Effector CD4-positive, alpha-beta T cell (primary cell): ENCODE measurements at places on chromosomes 6 and 20.

GRCh38 chr6:21161707-21162106, 431.8 kb upstream of the SOX4 start:
- no peak for DNase-seq

DNA sequence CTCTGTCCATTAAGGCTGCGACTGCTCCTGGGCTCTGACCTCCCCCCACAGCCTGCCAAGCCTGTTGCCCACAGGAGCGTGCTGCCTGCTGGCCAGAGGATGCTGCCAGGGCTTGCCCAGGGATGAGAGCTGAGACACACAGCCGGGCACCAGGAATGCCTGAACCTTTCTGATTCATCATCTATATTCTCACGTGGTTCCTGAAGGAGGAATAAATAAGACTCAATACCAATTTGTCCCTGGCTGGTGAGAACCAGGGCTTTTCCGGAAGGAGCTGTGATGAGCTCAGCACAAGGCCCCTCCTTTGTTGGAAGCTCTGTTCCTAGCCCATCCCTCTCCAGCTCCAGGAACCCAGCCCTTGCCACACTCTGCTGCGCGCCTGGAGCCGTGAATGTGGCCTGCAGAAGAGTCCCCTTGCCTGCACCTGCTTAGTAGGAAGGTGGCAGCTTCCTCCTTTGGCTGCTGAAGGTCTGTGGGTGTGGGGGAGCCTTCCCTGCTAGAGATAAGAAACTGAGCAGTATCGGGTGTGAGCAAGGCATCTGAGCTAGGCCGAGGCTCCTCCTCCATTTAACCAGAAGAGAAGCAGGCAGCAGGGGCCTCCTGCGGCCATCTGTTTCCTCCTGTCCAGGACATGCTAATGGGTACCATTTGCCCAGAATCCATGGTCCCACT, 37.9 kb downstream of the SYNDIG1 start:
- no peak for DNase-seq

DNA sequence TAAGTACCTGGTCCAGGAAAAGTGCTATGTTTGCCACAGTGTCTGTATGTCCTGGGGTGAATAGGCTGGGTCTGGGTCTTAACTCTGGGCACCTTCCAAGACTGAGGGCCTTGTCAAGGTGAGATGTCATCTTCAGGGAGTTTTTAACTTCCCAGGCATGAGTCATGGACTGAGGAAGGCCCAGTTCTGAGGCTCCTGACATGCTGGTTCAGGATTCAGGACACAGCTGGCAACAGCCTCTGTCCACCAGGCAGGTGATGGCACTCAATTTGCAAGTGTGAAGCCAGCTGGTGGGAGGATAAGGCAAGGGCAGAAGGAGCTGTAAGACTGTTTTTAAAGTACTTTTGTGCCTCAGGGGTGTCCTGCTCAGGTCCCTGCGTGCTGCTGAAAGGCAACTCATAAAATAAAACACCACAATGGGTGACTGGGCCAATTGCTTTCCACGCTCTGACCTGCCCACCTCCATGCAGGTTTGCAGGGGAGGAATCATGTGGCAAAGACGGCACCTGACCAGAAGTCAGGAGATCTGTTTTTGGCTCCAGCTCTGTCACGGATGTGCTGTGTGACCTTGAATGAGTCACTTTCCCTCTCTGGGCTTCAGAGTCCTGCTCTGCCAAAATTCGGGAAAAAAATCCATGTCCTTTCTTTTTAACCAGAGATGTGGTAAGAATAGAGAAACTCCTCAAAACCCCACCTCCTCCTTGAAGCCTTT, 4.9 kb upstream of the PACSIN1 start:
- no peak for DNase-seq

DNA sequence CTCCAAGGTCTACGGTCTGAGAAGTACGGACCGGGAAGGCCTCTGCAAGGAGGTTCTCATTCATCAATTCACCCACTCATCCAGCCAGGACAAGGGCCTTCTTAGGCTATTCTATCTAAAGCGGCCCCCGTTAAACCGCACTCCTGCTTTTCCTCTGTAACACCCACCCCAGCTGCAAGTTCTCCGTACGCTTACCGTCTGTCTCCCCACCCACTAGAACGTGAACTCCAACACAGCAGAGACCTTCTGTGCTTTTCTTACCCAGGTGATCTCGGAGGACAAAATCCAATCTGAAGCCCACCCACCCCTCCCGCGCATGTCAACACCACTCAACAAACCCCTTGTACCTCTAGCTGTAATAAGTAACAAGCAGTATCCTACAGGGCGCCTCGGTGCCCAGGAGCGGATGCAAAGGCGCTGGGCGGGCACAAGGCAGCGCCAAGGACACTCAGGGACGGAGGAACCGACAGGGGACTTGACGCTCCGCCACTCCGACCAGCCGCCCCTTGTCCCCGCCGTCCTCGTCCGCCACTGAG, 351 bp downstream of the AURKA start:
- DNase-seq = no peak

GRCh38 chr20:36472637-36473090, 68.7 kb upstream of the MYL9 start:
- no peak for DNase-seq

- DNase-seq = no peak
These were observed 29.1 kb downstream of the MRAP2 start for GRCh38 chr6:84062519-84063154.

DNA sequence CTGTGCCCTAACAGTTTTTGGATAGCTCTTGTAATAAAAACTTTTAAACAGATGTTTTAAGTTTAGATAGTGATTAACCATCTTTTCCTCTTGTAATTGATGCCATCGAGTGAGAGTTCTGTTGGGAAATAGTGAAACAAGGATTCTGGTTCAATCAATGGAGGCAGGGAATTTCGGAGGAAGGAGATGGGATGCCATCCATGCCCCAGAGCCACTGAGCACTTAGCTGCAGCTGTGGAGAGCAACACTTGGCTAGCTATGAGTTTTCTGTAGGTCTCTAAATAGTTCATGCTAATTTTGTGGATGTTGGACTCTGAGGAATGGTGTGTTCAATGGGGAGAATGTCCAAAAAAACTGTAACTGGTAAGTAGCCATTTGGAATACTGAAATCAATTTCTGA, 16.7 kb downstream of the CBFA2T2 start:
- no peak for DNase-seq

DNA sequence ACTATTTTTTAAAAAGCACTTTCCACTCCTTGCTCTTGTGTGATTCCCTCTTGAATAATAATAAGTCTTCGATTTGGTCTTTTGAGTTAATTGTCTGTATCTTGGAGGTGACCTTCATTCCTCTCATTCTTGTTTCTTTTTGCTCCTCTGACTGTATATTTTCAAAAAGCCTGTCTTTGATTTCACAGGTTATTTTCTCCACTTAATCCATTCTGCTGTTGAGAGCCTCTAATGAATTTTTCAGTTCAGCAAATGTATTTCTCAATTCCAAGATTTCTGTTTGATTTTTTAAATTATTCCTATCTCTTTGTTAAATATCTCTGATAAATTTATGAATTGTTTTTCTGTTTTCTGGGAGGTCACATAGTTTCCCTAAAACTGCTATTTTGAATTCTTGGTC, 21.7 kb upstream of the KIAA1586 start:
- DNase-seq = no peak

DNA sequence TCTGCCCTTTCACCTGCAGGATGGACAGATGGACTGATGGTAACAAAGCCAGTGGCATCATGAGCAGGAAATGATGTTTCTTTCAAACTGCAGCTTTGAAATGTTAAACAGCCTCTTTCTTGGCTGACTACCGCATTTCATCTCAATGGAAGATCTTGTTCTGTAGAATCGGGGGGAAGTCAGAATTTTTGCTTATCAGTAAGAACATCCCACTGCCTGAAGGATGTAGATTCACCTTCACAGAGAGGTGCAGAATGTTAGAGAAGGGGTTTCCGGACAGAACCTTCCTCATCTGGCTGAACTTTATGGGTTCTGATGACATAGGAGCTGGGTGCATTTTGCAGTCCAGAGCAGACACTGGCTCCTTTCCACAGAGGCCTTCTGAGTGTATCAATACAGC, 32.7 kb downstream of the GGTLC1 start:
- DNase-seq = no peak

GRCh38 chr6:28011722-28012121, 54.7 kb downstream of the OR2B6 start:
- DNase-seq = no peak

DNA sequence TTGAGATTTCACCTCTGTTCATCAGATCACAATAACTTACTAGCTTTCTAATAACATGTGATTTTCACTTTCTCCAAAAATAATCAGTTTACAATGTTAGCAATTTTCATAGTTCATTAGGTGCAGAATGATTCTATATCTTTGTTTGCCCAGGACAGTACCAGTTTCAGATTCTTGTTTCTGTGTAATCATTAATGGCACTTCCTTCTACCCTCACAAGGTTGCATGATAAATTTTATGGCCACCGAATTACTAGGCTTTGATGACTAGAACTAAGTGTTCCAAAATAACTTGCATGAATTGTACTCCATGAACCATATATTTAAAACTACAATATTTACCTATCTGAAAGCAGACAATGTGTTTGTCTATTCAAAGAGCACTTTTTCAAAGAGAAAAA, 442.3 kb downstream of the EPHA7 start:
- DNase-seq = no peak

- DNase-seq = no peak
These were observed 41.0 kb downstream of the PLEKHG1 start for GRCh38 chr6:150640556-150641209.

- no peak for DNase-seq
These were observed 760.9 kb upstream of the FLRT3 start for GRCh38 chr20:15098351-15098750.

- no peak for DNase-seq
These were observed 10.7 kb upstream of the CLPSL2 start for GRCh38 chr6:35765739-35766138.

GRCh38 chr20:61055180-61056010, 196.7 kb upstream of the CDH4 start:
- no peak for DNase-seq

- DNase-seq = no peak
These were observed 291.4 kb upstream of the RNF217 start for GRCh38 chr6:124670801-124671200.

GRCh38 chr6:151276112-151276740, 36.5 kb downstream of the AKAP12 start:
- no peak for DNase-seq

DNA sequence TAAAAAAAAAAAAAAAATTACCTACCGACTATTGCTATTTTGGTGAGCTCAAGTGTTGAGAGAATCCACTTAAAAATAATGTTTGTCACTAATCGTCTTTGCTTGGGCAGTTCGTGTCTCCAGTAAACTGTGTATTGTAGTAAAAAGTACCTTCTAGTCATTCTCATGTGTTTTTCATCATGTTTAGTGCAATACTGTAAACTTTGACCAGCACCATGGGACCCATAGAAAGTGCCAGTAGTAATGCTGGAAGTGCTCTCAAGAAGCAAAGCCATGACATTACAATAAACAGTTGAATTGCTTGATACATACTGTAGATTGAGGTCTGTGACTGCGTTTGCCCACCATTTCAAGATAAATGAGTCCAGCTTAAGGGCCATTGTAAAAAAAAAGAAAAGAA, 395.2 kb downstream of the BCKDHB start:
- DNase-seq = no peak

- DNase-seq = no peak
These were observed 48.6 kb downstream of the FOXO3 start for GRCh38 chr6:108609276-108609769.

GRCh38 chr6:105645156-105645555, 242.3 kb upstream of the PREP start:
- DNase-seq = no peak

GRCh38 chr6:33672808-33673207, 38.7 kb downstream of the UQCC2 start:
- DNase-seq = no peak

DNA sequence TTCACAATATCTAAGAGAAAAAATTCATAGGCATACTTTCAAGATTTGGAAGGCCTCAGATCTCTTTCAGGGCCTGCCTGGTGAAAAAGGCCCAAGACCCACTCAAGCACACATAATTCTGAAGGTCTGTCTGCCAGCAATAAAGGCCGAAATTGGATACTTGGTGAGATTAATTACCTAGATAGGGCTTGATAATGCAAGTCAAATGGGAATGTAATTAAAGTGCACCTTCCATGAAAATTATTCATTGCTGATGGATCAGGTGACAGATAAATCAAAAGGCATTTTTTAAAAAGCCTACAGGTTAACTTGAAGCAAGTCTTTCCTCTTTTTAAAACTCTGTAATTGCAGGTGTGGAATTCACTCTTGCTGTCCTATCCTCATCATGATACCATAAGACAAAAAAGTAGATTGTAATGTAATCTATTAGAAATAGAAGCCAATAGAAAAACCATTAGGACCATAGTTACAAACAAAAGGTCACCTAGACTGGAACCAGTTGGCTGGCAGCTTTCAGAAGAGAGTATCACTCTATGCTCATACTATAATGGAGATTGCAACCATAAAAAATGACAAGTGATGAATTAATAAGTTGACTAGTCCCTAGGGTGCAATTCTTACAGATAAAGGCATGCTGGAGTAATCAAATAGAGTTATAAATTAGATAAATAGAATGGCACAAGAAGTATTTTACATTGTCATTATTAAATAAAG, 77.3 kb downstream of the EPHA7 start:
- DNase-seq = no peak

- DNase-seq = peak; percentile 44
These were observed 17.9 kb downstream of the GNAS start for GRCh38 chr20:58870293-58871014.

DNA sequence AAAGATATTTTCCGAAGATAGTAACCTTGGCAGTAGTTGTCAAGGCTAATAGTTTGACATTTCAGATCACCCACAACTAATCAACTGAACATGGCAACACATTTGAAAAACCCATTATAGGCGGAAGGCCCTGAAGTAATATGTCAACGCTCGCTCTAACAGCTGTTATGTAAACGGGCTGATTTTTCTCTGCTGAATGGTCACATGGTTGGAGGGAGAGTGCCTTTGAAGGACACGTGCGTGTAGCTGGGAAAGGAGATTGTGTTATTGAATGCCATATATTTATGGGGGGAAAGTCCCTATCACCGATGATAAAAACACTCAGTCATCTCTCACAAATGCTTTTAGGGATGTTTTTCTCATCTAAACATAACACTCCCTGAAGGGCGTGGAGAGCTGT, 160.0 kb upstream of the RALGAPA2 start:
- DNase-seq = no peak

- DNase-seq = no peak
These were observed at the start of gene LAMP5 for GRCh38 chr20:9514461-9515213. Gene LAMP5 (plus strand): TSS chr20:9514590. CDS start chr20:9514853, 263 bp downstream.

GRCh38 chr6:135901774-135902524, 50.4 kb downstream of the PDE7B start:
- DNase-seq = no peak

GRCh38 chr6:36114798-36115408, 15.4 kb upstream of the MAPK13 start:
- DNase-seq = no peak

- no peak for DNase-seq
These were observed 24.1 kb downstream of the NPEPL1 start for GRCh38 chr20:58716476-58717277.

GRCh38 chr20:53748176-53748575, 154.5 kb upstream of the ZNF217 start:
- DNase-seq = no peak

- no peak for DNase-seq
These were observed 38.1 kb upstream of the TMEM181 start for GRCh38 chr6:158521759-158522158.

- no peak for DNase-seq
These were observed 192.5 kb upstream of the ECI2 start for GRCh38 chr6:4327841-4328240.

- no peak for DNase-seq
These were observed 759.7 kb downstream of the HDGFL1 start for GRCh38 chr6:23329086-23329485.

- no peak for DNase-seq
These were observed 4.3 kb upstream of the ADGB start for GRCh38 chr6:146594495-146594894.
